ENCODE measurements at places on chromosomes 7 and 10. TPM values are rescaled to one million over a fixed set of nuclear protein-coding genes. Genes with fewer than 3 reads are reported as not detected.
A peak's percentile ranks its signal among the peaks of the same experiment; 100 is the strongest.

DNA sequence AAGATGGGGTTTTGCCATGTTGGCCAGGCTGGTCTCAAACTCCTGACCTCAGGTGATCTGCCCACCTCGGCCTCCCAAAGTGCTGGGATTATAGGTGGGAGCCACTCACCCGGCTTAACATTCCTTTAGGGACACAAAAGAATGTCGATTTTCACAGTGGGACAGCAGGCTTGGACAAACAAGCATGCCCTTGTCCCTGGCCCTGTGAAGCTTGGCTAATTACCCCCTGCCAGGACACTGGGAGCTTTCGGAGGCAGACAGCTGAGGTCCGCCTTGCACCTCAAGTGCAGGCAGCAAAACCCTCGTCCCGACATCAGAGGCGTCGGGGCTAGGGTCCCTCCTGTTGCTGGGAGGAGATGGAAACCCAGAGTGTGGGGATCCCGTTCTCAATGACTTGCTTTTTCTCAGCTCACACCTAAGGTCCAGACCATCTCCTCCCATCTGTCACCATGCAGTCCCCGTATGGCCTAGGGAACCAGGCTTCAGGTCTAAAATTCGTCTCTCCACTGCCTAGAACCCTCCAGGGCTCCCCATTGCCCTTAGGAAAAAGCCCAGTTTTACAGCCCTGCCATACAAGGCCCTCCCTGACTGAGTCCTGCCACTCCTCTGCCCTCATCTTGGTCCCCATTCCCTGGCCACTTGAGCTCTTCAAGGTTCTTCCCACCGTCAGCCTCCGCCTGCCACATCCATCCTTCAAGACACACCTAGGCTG, 6.3 kb upstream of the CLIP2 start:
- no peak overlapping the region for H3K27ac ChIP-seq
- peaks cover under 1% of the 10 kb centered on the region for H3K4me1 ChIP-seq
- no peak for DNase-seq
- no peaks in the 10 kb centered on the region for H3K36me3 ChIP-seq
- no peaks in the 10 kb centered on the region for H3K27me3 ChIP-seq
- H3K4me3 ChIP-seq, result no peak overlapping the region

DNA sequence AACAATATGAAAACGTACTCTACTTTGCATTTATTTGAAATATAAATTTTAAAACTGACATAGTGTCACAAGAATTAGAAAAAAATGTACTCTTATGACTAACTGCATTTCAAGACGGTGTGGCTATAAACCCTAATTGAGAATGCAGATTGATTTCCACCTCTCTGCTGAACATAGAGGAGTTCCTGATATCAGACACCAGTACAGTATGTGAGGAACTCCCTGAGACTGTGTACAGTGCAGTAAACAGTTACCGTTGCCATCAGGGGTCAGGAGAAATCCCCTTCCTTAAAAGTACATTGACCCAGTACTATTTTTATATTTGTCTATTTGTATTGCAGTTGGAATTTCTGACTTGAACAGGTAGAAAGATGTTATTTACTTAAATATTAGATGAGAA, 61.8 kb upstream of the DKK1 start:
- H3K36me3 ChIP-seq, result no peaks in the 10 kb centered on the region
- H3K27me3 ChIP-seq, result no peaks in the 10 kb centered on the region
- H3K4me3 ChIP-seq, result no peak overlapping the region
- no peak for DNase-seq
- H3K27ac ChIP-seq, result peak overlapping the region; percentile 48
- H3K4me1 ChIP-seq, result peaks cover 36% of the 10 kb centered on the region

DNA sequence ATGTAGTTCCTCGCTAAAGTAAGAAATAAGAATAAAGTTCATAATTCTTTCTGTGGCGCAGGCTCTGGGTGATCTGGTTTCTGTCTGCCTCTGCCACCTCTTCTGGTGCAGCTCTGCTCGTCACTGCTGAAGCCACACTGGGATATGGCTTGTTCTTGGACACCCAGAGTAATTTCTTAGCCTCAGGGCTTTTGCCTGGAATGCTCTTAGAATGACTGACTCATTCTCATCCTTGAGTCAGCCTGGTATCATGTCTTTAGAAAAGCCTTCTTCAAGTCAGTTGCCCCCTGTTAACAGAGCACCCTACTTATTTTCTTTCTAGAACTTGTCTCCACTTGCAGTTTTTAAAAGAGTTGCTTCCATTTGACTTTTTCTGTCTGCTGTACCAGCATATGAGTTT, 2.0 kb downstream of the ZSCAN25 start:
- no peak for DNase-seq
- H3K27ac ChIP-seq, result no peak overlapping the region
- H3K27me3 ChIP-seq, result no peaks in the 10 kb centered on the region
- peaks cover 54% of the 10 kb centered on the region for H3K36me3 ChIP-seq
- peaks cover 12% of the 10 kb centered on the region for H3K4me1 ChIP-seq

DNA sequence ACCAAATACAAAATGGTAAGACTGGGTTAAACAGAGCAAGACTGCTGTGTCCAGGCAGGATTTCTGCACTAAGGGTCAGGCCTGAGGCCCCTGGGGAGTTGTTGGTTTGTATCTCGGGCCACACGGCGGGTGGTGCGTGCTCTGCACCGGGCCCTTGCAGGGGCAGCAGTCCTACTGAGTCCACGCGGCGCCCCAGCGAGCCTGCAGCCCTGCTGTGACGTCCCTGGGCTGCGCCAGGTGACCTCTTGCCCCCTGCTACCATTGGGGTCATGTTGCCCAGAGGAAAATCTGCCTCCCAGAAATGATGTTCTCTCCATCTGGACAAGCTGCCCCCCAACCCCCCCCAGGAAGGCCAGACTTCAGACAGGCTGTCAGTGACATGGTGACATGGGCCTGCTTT, 281.5 kb downstream of the CELF2 start:
- DNase-seq, result no peak
- no peaks in the 10 kb centered on the region for H3K4me1 ChIP-seq
- no peak overlapping the region for H3K4me3 ChIP-seq

- no peak for DNase-seq
- no peak overlapping the region for H3K4me3 ChIP-seq
- H3K27ac ChIP-seq, result no peak overlapping the region
- no peaks in the 10 kb centered on the region for H3K27me3 ChIP-seq
- no peaks in the 10 kb centered on the region for H3K4me1 ChIP-seq
Observed at GRCh38 chr7:135843214-135843613, 94.6 kb upstream of the FAM180A start.

DNA sequence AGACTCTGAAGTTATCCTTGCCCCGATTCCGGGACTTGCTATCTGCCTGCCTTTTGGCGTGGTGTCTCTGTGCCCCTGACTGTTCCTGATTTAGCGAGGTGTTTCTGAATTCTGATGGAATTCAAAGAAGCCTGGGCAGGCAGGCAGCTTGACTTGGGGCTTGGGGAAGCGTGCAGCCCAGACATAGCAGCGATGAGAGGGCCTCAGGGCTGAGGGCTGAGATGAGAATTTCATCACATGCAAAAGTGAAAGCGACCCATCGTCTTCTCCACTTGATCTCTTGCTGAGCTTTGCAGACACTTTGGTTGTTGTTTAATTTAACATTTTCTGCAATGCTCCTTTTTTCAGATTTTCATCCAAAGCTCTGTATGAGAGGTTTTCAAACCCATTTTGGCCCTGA, 57.8 kb downstream of the TCF7L2 start:
- no peaks in the 10 kb centered on the region for H3K36me3 ChIP-seq
- peaks cover 13% of the 10 kb centered on the region for H3K4me1 ChIP-seq
- no peak overlapping the region for H3K27ac ChIP-seq
- DNase-seq, result no peak

- DNase-seq, result no peak
- no peaks in the 10 kb centered on the region for H3K27me3 ChIP-seq
- H3K4me3 ChIP-seq, result no peak overlapping the region
- no peaks in the 10 kb centered on the region for H3K36me3 ChIP-seq
Observed at GRCh38 chr10:10818082-10818481, 199.6 kb upstream of the CELF2 start.

DNA sequence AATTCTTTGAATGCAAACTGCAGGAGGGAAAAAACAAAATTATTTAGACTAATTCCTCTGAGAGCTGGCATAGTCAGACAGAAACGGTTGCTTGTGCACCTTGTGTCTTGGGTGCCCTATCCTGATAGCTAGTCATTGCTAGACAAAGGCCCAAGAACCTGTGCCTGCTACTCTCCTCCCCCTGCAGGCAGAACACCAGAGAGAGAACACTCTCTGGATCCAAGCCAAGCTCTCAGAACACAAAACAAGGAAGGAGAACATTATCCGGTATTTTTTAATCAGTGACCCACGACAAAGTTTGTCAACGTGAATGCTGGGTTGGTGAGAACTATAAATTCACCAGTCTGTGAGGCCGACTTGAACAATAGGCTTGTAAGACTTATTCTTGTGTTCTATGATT, 18.8 kb upstream of the PPP1R9A start:
- no peaks in the 10 kb centered on the region for H3K36me3 ChIP-seq
- H3K4me3 ChIP-seq, result no peak overlapping the region
- no peak overlapping the region for H3K27ac ChIP-seq
- no peak for DNase-seq

Gene RADIL
- 7.3 TPM for total RNA-seq

DNA sequence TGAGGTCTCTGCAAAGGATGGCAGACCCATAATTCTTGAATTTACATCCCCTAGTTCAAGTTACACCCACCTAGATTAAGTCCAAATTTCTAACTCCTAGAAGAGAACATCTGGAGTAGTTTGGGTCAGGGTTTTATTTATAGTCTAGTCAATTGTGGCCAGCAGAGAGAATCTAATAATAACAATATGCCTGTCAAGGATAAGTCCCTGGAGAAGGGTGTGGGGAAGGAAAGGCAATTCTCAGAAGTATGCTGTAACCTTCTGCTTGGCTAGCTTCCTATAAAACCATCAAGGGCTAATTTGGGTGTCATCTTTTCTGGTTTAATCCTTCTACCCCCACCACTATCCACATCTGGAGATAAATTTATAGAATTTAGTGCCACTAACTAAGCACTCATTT, 52.8 kb upstream of the SEMA3E start:
- H3K4me3 ChIP-seq, result no peak overlapping the region
- no peak for DNase-seq
- H3K4me1 ChIP-seq, result no peaks in the 10 kb centered on the region

GRCh38 chr10:75127471-75127870, 16.0 kb downstream of the SAMD8 start:
- H3K27ac ChIP-seq, result peak overlapping the region; percentile 45
- peaks cover 5% of the 10 kb centered on the region for H3K36me3 ChIP-seq
- H3K4me3 ChIP-seq, result no peak overlapping the region
- DNase-seq, result no peak
